Naive thymus-derived CD4-positive, alpha-beta T cell (primary cell): ENCODE measurements at places on chromosomes 7 and 10. TPM values are rescaled to one million over a fixed set of nuclear protein-coding genes. Genes with fewer than 3 reads are reported as not detected.
A peak's percentile ranks its signal among the peaks of the same experiment; 100 is the strongest.

GRCh38 chr10:69425511-69426298 lies 9.0 kb upstream of the TACR2 start:
- peak overlapping the region; percentile 22 for H3K4me3 ChIP-seq
- no peaks in the 10 kb centered on the region for H3K36me3 ChIP-seq
- peak; percentile 71 for DNase-seq
- H3K27ac ChIP-seq = peak overlapping the region; percentile 54
- no peaks in the 10 kb centered on the region for H3K27me3 ChIP-seq

DNA sequence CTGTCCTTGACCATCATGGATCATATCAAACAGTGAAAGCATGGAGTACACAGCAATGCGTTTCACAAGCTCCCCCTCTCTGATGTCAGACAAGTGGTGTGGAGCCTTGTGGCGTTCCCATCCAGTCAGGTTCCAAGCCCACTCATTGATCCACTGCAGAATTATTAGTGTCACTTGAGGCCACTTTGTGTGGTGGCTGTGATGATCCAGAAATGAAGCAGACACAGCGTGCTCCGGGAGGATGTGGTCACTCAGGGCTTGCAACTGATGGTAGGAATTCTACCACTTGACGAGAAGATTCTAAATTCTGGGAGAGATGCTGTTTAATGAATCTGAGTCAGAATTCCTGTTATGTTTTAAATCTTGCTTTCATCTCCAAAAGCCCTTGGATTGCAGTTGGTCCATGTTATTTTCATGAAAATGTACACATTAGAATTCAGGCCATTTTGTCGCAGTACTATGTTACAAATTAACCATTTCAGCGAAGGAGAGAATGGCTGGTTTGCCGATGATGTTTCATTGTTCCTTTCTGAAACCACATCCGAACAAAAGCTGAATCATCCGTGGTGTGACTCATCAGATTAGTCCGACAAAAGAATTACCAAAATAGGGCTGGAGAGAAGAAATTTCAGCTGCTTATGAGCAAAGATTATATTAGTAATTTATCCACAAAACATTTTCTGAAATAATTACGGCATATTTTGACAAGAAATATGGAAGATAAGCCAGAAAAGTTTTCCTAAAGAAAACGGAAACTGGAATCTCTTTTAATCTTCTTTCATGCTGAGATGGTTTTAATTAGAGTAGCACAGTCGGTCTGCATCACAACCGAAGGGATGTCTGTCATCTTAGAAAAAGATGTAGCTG lies 48.1 kb downstream of the INSYN2A start:
- no peaks in the 10 kb centered on the region for H3K36me3 ChIP-seq
- no peaks in the 10 kb centered on the region for H3K4me1 ChIP-seq
- H3K4me3 ChIP-seq = no peak overlapping the region
- no peaks in the 10 kb centered on the region for H3K27me3 ChIP-seq
- H3K27ac ChIP-seq = no peak overlapping the region

GRCh38 chr7:148537435-148537834 lies 53.1 kb upstream of the C7orf33 start:
- H3K36me3 ChIP-seq = no peaks in the 10 kb centered on the region
- H3K4me1 ChIP-seq = no peaks in the 10 kb centered on the region
- H3K4me3 ChIP-seq = no peak overlapping the region
- no peak for DNase-seq
- no peak overlapping the region for H3K27ac ChIP-seq
- H3K27me3 ChIP-seq = no peaks in the 10 kb centered on the region

DNA sequence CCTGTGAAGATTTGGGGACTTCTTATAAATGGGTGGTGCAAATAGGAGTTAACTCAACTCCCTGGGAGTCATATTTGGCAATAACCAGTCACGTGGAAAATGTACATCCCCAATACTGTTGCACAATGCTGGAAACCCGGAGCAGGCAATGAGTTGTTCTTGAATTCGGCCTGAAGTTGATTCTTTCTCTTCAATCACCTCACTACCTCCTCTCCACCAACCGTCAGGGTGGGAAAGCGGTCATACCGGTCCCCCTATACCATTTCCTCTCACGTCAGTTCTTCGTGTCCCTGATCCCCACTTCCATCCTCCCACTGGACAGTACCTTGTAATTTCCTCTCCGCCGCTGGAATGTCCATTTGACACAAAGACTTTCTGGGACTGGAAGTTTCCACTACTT lies 2.8 kb downstream of the GIMAP5 start:
- H3K4me3 ChIP-seq = peak overlapping the region; percentile 84
- H3K27ac ChIP-seq = peak overlapping the region; percentile 82
- H3K36me3 ChIP-seq = peaks cover 26% of the 10 kb centered on the region
- no peak for DNase-seq
- no peaks in the 10 kb centered on the region for H3K27me3 ChIP-seq
- H3K4me1 ChIP-seq = peaks cover 53% of the 10 kb centered on the region

- no peak for DNase-seq
- H3K27me3 ChIP-seq = no peaks in the 10 kb centered on the region
- H3K36me3 ChIP-seq = no peaks in the 10 kb centered on the region
- H3K4me3 ChIP-seq = no peak within 1 kb of the TSS
- no peaks in the 10 kb centered on the region for H3K4me1 ChIP-seq
Observed at GRCh38 chr7:99734987-99735386, at the start of gene CYP3A7. TSS of gene CYP3A7 (minus strand) at chr7:99735196. CDS start at chr7:99735093, 103 bp downstream.

- no peaks in the 10 kb centered on the region for H3K27me3 ChIP-seq
- no peak for DNase-seq
- H3K36me3 ChIP-seq = no peaks in the 10 kb centered on the region
- H3K27ac ChIP-seq = no peak overlapping the region
- H3K4me3 ChIP-seq = no peak overlapping the region
- no peaks in the 10 kb centered on the region for H3K4me1 ChIP-seq
Observed at GRCh38 chr10:35223016-35223415, 96.4 kb downstream of the CREM start.

DNA sequence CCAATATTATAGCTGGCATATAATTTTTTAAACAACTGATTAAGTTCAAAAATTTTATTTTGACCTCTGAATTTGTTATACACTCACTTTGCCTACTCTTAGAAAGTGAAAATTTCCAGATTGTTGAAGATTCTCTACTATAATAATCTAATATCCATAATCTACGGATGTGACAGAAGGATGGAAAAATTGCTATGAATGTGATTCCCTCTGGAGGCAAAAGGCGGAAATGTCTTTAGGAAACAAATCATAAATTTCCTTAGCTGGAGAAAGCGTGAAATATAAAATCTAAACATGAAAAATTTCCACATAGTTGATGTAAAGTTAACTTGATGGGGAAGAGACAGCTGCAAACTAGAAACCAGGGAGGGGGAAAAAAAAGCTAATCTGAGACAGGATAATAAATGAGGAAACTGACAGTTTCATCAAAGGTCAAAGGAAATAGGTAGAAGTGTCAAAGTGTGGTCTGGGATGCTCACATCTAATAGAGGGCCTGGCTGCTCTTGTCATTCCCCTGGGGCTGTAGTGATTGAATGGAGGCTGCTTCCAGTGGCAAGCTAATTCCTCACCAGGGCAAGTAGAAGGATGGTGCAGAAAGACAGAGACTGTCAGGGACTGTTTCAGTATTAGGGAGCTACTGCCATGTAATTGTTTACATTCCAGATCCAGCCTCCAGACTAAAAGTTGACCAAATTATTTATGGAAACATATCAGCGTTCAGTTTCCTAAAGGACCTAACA lies 264.5 kb downstream of the SDHAF3 start:
- H3K27ac ChIP-seq = no peak overlapping the region
- H3K4me3 ChIP-seq = no peak overlapping the region
- H3K4me1 ChIP-seq = no peaks in the 10 kb centered on the region
- no peaks in the 10 kb centered on the region for H3K27me3 ChIP-seq
- DNase-seq = no peak
- no peaks in the 10 kb centered on the region for H3K36me3 ChIP-seq

DNA sequence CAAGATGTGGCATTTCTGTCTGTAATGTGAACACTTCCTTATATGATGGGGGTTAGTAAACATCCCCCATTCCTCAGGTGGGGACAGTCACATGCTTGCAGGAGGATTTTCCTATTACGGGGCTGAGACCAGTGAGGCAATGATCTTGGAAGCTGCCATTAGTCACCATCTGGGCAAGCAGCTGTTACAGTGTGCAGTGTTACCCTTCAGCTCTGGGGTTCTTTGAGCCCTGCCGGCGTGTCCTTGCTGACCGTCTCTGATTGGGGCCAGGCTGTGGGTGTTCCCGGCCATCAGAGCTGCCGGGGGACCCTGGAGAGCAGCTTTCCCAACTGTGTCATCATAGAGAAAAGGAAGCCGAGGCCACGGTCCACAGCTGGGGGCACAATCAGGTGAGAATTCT lies 126.8 kb upstream of the FAM20C start:
- DNase-seq = no peak
- H3K36me3 ChIP-seq = no peaks in the 10 kb centered on the region
- no peaks in the 10 kb centered on the region for H3K27me3 ChIP-seq

GRCh38 chr7:156474241-156474743 lies 166.3 kb upstream of the RNF32 start:
- no peak overlapping the region for H3K27ac ChIP-seq
- no peaks in the 10 kb centered on the region for H3K27me3 ChIP-seq
- DNase-seq = no peak
- no peaks in the 10 kb centered on the region for H3K36me3 ChIP-seq
- H3K4me1 ChIP-seq = no peaks in the 10 kb centered on the region

DNA sequence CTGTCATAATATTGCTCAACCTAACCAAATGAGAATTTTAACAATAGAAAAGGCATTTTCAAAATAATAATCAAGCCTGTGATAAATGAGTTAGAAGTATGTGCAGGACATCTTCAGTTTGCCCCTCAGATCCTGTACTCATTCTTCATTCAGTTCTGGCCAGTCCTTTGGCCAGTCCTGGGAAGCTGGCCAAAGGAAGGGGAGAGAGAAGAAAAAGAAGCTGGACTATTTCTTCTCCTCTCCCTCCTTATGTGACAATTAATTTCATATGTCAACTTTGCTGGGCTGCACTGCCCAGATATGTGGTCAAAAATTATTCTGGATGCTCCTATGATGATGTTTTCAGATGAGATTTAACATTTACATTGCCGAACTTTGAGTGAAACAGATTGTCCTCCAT lies 31.6 kb upstream of the ITGB8 start:
- no peak overlapping the region for H3K4me3 ChIP-seq
- no peaks in the 10 kb centered on the region for H3K27me3 ChIP-seq
- H3K4me1 ChIP-seq = no peaks in the 10 kb centered on the region
- H3K27ac ChIP-seq = no peak overlapping the region
- no peak for DNase-seq
- no peaks in the 10 kb centered on the region for H3K36me3 ChIP-seq

Gene GPR15LG
- not detected for total RNA-seq

Gene ZRANB1
- total RNA-seq = 11.6 and 16.0 TPM in 2 replicates

Gene RADIL
- 0.08 TPM for total RNA-seq

Gene NCF1
- 11.0 TPM for total RNA-seq

Gene ZPBP
- not detected for total RNA-seq

Gene AASS
- total RNA-seq = 4.0 TPM

Gene TMEM229A
- not detected for total RNA-seq
